T-helper 17 cell (primary cell): ENCODE measurements at places on chromosomes 11 and 22.

- no peak for DNase-seq
Observed at GRCh38 chr11:112751772-112752171, 209.4 kb upstream of the NCAM1 start.

DNA sequence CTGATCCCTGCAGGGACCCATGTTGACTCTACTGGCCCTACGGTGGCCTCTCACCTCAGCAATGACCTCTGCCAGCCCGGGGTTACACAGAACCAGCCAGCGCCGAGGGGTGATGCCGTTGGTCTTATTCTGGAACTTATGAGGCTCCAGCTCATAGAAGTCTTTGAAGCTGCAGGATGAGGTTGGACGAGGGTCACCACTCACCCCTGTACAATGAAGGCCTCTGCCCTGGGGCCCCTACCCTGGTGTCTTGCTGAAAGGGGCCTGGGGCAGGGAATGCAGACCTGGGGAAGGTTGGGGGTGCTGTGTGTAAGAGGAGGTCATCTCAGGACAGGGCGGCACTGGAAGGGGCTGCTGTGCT is 6.8 kb downstream of the PYGM start:
- DNase-seq = no peak

DNA sequence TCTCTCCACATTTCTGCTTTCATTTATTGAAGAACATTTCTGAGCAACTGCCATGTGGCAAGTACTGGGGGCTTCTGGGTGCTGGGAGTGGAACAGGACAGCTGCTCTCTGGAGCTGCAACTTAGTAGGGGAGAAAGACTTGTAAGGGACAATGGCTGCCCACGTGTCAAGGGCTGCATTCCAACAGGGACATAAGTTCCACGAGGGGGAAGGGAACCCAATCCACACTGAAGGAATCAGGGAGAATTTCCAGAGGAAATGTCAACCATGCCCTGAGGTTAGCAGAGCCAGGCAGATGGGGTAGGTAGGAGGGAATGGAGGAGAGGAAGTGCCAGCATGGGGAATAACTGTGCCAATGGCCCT is 1.7 kb downstream of the MAPK8IP2 start:
- no peak for DNase-seq

GRCh38 chr11:593347-593746 is 17.1 kb downstream of the PHRF1 start:
- no peak for DNase-seq

DNA sequence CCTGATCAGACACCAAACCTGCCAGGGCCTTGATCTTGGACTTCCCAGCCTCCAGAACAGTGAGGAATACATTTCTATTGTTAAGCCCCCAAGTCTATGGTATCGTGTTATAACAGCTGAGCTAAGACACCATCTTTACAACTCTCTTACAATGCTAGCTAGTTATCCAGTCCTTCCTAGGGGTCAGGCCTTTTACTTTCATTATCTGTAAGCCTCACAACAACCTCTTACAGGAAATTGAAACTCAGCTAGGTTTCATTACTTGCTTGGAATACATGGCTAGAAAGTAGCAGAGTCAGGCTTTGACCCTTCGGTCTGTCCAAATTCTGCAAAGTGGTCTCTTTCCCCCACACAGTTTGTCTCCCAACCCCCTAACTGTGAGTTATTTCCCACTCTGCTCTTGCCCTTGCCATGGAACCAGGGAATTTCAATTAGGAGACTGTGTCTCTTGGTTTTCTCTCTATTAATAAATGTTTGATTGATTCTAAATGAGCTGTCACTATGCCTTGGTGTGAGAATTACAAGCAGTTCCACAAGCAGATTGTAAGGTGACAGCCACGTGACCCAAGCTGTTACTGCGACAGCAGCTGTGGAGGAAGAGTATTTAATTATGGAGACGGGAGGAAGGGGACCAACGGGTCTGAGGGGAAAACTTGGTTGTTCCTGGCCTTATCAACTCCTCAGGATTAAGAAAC is 38.4 kb upstream of the CLMP start:
- DNase-seq = no peak

DNA sequence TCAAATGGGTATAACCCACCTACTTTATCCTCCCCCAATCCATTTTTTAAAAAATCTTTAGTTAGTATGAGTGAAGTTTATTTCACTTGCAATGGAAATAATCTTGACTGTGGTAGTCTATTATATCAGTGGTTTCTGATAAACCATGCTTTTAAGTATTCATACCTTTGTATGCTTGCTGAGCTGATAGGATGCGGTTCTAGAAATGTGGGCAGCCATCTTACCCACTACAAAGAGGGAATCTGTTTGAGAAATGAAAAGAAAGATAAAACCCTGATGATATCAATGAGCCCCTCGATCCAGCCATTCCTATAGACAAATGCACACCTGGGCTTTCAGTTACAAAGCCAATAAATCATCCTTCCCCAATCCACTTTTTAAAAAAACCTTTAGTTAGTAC is 13.8 kb upstream of the PVALB start:
- no peak for DNase-seq

- DNase-seq = no peak
Observed at GRCh38 chr11:103811870-103812455, 224.5 kb upstream of the DDI1 start.

DNA sequence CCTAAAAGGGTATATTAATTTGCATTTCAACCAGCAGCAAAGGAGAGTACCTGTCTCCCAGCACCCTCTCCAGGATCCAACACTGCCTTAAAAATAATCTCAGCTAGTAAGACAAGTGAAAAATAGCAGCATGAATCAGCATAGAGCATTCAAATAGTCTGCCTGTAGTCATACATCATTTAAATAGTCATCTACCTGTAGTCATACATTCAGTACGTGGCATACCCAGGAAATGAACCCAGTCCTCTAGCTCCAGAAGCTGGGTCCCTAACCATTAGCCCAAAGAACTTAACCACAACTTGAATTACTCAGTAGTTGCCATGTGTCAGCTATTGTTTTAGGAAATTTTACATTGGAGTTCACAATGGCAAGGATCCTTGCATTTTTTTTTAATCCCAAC is 9.3 kb downstream of the TENM4 start:
- no peak for DNase-seq

GRCh38 chr11:65895482-65895981 is 4.7 kb downstream of the FOSL1 start:
- no peak for DNase-seq

GRCh38 chr11:110249066-110249465 is 47.3 kb downstream of the RDX start:
- no peak for DNase-seq

GRCh38 chr11:35065566-35065965 is 73.4 kb upstream of the CD44 start:
- no peak for DNase-seq

DNA sequence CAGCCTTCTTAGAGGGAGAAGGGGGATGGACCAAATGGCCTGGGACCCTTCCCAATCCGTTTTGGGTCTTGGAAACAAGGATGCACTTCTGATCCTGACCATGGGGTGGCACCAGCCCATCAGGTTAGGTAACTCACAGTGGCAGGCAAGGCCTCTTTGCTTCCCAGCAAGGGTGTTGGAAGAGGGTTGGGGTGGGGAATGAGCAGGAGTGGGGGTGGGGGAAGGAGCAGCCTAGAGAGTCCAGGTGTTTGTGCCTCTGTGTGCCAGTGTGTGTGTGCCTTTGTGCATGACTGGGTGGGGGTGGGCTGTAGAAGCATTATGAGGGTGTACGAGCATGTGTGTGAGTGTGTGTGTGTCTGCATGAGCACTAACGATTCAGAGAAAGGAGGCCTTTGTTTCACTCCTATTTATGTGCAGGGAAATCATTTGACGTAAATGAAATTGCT is 213.1 kb downstream of the INSC start:
- DNase-seq = no peak
